ENCODE measurements at places on chromosomes 1 and 21.

DNA sequence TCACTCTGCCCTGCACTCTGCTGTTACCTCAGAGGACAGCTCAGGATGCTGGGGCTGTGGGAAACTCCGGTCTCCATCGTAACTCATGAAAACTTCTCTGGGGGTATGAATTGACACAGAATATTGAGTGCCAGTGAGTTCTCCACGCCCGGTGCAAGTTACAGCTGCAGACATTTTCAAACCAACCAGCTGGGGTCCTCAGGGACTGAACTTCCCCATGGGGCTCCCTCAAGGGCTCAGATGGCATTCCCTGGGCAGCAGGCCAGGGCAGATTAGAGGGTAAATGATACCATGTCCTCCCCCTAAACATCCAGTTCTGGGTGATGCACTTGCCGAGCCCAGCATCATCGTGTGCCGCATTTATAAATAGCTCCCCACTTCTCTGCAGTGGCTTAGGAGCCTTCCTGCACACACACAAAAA lies 27.8 kb upstream of the CCSAP start:
- no peak for DNase-seq

DNA sequence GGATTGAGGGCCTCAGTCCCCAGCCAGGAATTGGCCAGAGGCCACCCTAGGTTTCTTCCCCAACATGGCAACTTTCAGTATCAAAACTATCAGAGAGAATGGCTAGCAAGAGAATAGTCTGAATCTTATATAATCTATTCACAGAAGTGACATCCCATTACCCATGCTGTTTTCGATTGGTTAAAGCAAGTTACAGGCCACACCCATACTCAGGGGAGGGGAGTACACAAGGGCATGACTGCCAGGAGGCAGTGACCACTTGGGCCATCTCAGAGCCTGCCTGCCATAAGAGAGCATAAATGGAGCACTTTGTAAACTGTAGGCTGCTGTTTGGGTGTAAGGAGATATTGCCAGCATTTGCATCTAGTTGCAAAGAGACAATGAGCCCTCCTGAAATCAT lies 65.4 kb downstream of the FAM163A start:
- no peak for DNase-seq

- no peak for DNase-seq
Measured at GRCh38 chr1:204780630-204781029, 90.0 kb upstream of the NFASC start.

GRCh38 chr1:163772246-163772645 lies 450.5 kb downstream of the NUF2 start:
- no peak for DNase-seq

GRCh38 chr21:39468559-39468958 lies 16.8 kb downstream of the SH3BGR start:
- DNase-seq, result no peak

- DNase-seq, result no peak
Measured at GRCh38 chr1:65674522-65674921, 118.2 kb upstream of the PDE4B start.

DNA sequence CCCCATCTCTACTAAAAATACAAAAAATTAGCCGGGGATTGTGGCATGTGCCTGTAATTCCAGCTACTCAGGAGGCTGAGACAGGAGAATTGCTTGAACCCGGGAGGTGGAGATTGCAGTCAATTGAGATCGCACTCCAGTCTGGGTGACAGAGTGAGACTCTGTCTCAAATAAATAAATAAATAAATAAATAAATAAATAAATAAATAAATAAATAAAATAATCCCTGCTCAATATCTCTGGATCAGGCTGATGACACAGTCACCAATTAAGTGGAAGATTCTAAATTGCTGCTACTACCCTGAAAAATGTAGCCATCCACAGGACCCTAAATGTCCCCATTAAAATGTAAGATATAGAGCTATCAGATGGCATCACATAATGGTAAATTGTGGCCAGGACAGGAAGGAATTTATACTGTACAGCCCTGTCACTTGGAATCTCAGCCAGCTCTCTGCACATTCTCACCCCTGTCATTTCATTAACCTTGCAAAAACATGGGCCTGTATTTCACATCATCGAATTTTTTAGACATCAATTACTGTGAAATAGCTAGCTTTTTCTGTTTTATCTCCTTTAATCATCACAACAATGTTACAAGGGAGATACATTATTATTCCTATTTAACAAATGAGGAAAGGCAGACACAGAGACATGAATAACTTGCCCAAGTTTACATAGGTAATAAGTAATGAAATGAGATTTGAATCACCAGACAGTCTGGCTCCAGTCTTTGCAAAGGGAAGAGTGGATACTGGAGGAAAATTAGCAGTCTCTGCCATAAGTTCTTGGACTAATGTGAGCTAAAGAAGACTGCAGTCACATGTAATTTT lies 56.7 kb upstream of the NTPCR start:
- no peak for DNase-seq

DNA sequence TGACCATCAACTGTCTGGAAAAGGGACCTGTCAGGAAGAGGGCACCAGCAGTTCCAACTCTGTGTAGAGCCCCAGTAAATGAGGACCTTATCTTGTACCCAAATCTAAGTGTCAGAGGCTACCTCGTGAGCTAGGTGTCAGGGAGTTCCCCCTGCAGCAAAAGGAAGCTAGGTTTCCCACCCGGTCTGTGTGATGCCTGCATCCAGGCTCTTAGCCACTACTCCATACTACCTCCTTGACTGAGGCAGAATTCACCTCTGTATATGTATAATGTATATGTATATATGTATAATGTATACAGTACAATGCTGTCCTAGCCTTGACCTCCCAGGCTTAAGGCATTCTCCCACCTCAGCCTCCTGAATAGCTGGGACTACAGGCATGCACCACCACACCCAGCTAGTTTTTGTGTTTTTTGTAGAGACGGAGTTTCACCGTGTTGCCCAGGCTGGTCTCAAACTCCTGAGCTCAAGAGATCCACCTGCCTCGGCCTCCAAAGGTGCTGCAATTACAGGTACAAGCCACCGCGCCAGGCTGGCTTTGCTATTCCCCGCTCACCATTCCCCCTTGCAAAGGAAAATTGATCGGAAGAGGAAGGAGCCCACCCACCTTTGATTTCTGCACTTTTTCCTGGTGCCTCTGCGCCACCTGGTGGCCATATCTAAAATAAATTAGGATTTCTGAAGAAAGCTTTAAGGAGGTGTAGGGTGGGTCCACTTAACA lies 15.7 kb upstream of the LUZP1 start:
- no peak for DNase-seq

- DNase-seq, result no peak
Measured at GRCh38 chr1:91803847-91804545, 82.0 kb downstream of the TGFBR3 start.

- DNase-seq, result no peak
Measured at GRCh38 chr1:110591956-110592355, 14.2 kb downstream of the KCNA2 start.

GRCh38 chr1:46309401-46310159 lies 6.1 kb downstream of the UQCRH start:
- no peak for DNase-seq

DNA sequence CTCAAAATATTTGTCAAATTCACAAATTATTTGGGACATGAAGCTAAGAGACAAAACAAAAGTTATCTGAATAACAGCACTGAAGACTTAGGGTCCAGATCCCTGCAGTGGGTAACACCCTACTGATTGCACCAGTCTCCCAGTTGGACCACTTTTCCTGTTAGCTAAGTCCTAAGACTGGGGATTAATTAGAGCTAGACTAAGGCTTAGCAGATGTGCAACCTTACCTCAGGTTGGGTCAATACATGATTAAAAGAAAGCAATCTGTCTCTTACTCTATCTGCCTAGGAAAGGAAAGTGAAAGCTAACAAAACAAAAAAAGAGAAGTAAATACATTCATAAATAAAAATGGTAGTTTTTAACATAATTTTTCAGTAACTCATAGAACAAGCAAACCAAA lies 737.2 kb upstream of the CHRM3 start:
- DNase-seq, result no peak

DNA sequence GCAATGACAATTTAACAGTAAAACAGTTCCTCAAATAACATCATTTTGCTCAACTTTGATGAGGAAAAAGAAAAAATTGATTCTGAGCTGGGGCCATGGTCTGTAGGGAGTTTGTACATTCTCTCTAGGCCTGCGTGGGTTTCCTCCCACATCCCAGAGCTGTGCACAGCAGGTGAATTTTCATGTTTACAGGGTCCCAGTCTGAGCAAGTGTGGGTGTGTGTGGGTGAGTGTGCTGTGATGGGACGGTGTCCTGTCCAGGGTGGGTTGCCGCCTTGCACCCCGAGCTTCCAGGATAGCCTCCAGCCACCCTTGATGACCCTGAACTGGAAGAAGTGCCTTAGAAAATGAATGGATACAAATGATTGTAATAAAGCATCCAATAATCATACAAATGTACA lies 75.6 kb upstream of the BCL10 start:
- DNase-seq, result no peak

DNA sequence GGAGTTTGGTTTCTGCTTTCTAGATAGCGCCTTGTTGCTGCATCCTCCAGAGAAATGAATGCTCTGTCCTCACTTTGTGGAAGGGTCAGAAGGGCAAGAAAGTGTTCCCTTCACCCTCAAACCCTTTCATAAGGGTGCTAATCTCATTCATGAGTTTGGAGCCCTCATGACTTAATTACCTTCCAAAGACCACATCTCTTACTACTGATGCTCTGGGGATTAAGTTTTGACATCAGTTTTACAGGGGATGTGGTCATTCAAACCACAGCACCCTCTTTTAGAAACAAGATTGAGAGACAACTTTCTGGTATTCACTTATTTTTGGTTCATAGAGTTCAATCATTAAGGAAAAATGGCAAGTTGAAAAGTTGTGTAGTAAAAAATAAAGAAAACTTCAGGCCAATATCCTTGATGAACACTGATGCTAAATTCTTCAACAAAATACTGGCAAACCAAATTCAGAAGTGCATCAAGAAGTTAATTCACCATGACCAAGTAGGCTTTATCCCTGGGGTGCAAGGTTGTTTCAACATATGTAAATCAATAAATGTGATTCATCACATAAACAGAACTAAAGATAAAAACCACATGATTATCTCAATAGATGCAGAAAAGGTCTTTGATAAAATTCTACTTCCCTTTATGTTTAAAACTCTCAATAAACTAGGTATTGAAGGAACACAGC lies 442.1 kb downstream of the PTBP2 start:
- DNase-seq, result no peak

DNA sequence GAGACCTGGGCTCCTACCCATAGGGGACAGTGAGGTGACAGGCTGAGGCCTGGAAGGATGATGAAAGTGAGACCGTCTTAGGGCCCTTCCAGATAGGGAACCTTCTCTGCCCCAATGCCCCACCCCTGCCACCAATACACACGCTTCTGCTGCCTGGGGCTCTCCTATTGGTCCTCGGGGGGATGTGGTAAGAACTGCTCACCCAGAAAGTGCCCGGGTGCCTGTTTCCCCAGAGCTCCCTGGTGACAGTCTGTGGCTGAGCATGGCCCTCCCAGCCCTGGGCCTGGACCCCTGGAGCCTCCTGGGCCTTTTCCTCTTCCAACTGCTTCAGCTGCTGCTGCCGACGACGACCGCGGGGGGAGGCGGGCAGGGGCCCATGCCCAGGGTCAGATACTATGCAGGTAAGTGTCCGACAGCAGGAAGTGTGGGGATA lies 948 bp downstream of the SEMA4A start:
- DNase-seq, result no peak

DNA sequence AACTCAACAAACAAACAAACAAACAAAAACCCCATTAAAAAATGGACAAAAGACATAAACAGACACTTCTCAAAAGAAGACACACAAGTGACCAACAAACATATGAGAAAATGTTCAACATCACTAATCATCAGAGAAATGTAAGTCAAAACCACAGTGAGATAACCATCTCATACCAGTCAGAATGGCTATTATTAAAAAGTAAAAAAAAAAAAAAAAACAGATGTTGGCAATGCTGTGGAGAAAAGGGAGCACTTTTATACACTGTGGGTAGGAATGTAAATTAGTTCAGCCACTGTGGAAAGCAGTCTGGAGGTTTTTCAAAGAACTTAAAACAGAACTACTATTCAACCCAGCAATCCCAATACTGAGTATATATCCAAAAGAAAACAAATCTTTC lies 94.7 kb downstream of the PLPP3 start:
- no peak for DNase-seq

GRCh38 chr1:210476730-210477129 lies 148.0 kb downstream of the HHAT start:
- no peak for DNase-seq

- no peak for DNase-seq
Measured at GRCh38 chr1:234915924-234916675, 212.5 kb downstream of the TOMM20 start.

DNA sequence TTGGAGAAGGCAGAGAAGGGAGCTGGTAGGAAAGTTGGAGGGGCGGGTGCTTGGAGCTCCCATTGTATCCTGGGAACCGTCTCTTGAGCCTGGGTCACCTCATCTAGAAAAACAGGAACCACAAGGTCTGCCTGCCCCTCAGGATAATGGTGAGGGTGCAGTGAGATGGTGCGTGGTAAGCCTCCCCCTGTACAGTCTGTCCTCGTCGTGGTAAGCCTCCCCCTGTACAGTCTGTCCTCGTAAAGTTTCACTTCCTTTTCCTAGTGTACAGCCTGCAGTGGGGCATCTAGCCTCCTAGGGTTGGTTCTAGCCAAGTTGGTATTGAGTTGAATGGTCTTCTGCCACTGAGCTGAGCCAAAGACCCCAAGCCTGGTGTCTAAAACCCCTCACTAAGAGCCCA lies 66.5 kb upstream of the IGSF21 start:
- no peak for DNase-seq

DNA sequence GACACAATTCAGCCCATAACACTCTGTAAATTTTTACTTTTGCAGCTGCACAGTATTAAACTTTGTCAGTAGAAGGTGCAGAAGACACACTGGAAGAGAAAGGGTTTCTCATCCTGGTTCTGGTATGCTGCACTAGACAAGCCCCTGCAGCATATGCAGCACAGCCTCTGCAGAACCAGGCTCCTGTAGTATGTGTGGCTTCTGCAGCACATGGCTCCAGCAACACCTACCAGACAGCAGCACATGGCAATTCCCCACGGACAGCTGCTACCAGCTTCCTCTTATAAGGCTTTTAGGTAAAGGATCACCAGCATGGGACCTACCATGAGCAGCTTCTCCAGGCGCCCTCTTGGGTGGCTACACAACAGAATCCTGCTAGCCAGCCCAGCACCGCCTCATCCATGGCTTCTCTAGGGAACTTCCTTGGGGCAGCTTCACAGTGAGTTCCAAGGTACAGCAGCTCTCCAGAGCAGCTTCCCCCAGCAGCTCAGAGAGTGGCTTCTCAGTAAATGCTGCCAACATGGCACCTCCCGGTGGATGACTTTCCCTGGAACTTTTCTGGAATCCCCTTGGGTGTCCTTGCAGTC lies 534.4 kb upstream of the CXADR start:
- DNase-seq, result no peak
